NCI-H1048 (cell line): ENCODE measurements at places on chromosomes 16 and 17.

DNA sequence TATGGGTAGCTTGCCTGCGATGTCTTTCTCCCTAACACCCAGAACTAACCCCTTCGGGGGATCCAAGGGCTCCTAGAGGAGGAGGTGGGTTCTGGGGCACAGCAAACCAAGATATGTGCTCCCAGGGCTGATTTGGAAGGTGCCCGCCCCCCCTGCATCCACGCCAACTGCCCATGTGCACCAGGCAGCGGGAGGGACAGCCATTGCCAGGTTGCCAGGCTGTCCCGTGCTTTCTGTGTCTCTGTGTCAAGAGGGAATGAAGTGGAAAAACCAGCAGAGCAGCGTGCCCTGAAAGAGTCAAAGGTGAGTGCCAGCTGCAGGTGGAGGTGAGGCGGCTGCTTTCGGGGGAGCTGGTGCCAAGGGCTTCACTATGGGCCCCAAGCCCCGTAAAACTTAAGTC is 6.4 kb downstream of the TEKT5 start:
- DNase-seq = no peak

GRCh38 chr17:57966875-57967274 is 11.7 kb upstream of the CUEDC1 start:
- DNase-seq = no peak

DNA sequence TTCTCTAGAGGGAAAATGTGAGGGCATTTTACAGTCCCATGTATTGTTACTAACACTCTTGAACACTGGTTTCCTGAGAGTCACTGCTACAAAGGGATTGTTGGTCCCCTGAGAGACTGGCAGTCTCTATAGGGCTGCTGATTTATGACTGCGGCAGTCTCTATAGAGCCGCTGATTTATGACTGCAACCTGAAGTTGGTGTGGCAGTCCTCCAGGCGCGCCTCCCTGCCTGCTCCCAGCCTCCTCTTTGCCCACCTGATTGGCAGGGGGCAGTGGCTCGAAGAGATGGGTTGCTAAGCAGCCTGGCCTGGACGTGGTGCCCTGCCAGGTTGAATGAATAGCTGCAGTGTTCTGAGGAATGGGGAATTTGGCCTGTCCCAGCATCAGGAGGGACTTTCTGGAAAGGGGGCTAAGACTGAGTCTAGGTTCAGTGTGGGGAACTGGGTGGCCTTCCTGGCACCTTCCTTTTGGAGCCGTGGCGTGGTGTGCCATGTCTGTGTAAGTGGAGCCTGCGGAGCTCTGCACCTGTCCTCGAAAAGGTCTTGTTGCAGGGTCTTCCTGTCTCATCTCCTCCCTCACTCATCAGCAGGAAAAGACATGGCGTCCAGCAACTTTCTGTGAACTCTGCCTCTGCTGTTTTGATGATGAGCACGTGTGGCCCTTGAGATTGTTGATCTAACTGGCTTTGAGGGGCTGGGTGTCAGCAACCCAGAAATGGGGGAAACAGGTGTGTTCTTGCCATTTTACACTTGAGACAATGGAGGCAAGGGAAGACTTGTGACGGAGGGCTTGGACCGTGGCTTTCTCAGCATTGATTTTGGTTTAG is 24.9 kb downstream of the SAP30BP start:
- no peak for DNase-seq

DNA sequence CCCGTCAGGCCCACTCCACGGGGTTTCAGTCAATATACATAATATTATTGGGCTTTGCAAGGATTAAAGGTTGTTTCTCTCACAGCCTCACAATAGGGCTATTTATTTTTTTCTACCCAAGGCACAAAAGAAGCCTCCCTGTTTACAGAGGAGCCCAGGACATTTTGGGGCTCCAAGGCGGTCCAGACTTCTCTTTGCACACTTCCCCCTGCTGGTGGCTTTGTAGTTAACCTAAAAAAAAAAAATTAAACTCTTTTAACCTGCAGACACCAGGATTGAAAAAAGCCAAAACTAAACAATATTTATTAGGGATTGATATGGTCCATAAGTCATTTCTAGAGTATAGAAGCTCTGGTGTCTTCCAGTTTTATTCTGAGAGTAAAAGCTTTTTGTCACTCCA is 169.7 kb upstream of the ZFHX3 start:
- no peak for DNase-seq

DNA sequence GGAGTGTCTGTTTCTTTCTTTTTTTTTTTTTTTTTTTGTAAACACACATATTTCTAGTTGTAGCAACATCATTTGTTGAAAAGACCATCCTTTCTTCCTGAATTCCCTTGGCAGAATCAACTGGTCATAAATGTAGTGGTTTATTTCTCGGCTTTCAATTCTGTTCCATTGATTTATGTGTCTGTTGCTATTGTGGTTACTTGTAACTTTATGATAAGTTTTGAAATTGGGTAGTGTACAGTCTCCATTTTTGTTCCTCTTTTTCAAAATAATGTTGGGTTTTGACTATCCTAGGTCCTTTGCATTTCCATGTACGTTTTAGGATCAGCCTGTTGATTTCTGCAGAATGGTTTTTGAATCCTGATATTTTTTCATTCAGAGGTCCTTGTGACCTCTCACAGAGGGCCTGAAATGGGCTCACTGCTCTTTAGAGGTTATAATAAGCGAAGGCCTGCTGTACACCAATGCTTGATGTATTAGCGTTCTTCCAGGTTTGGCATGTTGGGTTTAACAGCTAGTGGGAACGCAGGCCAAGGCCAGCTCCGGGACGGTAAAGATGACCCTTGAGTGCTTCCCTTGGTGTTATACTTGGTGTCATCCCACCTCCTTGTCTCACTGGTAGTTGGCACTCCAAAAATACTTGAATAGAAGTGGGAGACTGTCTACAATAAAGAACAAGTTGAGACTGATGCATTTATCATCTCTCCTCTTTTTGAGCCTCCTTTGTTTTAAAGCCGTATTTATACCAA is 43.8 kb downstream of the ZNRF1 start:
- DNase-seq = no peak

GRCh38 chr17:38596651-38597050 is 9.1 kb downstream of the SRCIN1 start:
- DNase-seq = no peak

DNA sequence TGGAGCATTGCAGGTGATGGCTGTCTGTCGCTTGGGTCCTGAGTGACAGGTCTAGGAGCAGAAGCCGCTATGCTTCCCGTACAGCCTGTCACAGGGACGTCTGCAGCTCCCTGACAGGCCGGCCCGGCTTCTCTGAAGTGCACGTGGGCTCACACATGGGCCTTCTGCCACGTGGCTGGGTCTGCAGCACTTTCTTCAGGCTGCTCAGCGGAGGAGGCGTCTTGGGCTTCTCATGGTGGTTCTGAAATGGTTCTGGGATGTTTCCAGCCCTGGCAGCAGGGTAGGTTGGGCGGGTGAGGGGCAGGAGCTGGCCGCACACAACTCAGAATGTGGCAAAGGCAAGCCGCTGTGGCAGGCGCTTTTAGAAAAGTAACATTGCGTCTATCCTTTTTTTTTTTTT is 80.3 kb upstream of the ZNF750 start:
- DNase-seq = no peak

DNA sequence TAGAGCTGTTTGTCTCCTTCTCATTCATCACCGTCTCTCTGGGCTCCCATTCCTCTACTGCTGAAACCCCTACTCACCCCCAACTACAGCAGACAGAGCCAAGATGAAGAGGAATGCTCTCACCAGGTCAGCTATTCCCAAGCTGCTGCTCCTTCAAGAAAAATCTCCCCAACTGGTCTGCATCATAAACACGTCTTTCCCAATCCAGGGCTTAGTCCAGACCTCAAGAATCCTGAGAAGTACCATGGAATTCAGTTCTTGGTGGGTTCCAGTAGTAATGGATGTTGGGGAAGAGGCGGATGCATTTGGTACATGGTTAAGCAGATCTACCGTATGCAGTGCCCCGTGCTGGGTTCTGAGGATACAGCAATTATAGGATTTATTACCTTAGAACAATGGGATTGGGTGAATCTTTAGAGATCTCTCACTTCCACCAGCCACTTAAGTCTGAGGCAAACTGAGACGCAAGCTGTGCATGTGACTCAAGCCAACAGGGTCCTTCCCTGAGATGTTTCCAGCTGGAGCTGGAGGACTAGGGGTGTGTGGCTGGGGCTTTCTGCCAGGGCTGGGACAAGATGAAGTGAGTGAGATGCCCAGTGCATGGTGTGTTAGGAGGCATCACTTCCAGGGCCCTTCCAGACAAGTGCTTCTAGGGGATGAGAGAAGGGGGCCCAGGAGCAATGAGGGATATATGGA is 232.7 kb upstream of the CDH5 start:
- DNase-seq = no peak

GRCh38 chr16:23506606-23506994 is 3.7 kb downstream of the GGA2 start:
- DNase-seq = no peak

GRCh38 chr17:13736916-13737315 is 135.2 kb upstream of the HS3ST3A1 start:
- no peak for DNase-seq

- no peak for DNase-seq
Measured at GRCh38 chr17:72022328-72023275, 98.2 kb upstream of the SOX9 start.

- no peak for DNase-seq
Measured at GRCh38 chr17:4584917-4585637, 748 bp downstream of the SMTNL2 start.

GRCh38 chr16:83402967-83403366 is 404.8 kb upstream of the HSBP1 start:
- no peak for DNase-seq

GRCh38 chr17:68710035-68710780 is 109.0 kb upstream of the FAM20A start:
- DNase-seq = no peak

DNA sequence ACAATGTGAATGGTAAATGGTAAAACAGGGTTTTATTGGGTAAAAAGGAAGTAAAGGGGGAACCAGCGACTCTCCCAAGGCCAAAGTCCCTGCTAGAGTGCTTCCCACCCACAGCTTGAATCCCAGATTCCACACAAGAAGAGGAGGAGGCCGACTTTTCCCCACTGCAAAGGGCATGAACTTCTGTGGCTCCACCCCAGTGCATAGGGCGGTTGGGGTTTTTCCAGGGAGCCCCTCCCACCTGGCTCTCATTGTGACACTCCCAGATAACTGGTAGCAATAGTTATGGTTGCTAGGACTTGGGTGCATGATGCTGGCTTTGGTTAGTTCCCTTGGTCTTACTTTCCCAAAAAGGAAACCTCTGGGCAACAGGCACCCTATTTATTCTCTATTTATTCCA is 666.0 kb upstream of the CA10 start:
- DNase-seq = no peak

DNA sequence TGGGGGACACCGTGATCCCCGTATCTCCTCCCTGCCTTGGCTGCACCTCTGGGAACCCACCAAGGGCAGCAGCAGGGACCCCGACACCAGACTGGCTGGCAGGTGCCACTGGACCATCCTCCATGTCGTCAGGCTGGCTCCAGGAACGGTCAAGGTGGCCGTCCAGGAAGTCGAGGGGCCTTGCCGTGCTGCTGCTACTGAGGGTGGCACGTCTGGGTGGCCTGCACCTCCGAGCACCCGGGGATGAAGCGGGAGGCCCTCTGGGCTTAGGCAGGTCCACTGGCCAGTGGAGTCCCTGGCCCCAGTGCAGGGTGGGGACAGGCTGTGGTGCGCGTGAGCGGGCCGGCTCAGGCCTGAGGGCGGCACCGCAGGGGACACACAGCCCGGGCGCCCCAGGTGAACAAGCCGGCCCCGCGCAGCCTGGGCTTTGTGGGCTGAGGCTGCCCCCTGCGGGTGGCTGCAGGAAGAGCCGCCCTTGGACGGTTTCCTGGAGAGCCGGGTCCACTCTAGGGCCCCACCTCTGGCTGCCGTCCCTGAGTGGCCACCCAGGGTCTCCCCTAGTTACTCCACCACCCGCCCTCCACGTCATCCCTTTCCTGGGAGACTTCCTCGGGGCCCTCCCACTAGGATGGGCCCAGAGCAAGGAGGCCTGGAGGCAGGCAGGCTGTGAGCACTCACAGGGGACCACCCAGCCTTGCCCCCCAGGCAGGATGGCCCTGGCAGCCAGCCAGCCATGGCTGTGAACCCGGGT is 42.8 kb upstream of the ZC3H18 start:
- DNase-seq = no peak

GRCh38 chr17:65514082-65514481 is 47.4 kb downstream of the AXIN2 start:
- no peak for DNase-seq

- DNase-seq = no peak
Measured at GRCh38 chr17:57604771-57605674, 140.1 kb downstream of the CCDC182 start.

DNA sequence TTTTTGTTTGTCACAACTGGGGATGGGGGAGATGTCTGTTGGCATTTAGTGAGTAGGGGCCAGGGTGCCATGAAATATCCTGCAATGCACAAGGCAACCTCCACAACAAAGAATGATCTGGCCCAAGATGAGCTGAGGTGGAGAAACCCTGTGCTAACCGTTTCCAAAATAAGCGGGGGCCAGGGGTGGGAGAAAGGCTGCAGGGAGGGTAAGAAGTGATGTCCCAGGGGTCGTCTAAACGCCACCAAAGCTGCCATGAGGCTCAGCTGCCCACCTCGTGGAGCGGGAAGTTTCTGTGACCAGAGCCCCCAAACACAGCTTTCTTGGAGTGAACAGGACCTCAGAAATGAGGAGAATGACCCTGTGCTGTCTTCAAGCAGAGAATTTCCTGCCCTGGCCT is 76.5 kb upstream of the CDH5 start:
- no peak for DNase-seq

DNA sequence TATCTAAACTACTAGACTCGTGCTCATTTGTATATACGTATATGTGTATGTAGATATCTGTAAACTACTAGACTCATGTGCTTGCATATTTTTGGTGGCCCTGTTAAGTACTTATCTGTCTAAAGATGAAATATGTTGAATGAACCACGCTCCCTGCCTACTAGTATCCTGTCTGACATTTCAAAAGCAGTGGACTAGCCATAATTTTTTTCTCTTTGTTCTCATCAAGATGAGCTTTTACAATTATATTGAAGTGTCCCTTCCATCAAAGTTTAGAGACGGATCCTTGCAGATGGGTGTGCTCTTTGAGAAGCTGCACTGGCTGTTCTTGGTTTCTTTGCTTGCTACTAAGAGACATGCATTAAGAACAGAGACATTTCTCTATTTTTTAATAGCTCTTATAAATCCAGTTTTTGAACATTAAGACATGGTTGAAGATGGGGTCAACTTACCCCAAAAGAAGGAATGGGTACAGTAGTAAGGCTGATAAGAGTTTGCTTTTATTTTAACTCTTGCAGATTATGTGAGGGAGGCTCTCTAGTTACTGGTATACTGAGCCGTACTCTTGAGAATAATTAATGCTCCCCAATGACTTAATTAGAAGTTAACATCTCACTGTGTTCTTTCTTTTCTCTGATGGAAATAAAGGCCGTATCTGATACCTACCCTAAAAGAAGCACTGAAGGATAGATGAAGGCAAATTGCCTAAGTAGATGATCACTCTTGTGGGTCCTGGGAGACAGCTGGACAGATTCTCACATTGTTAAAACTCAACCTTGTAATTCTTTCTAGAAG is 3.4 kb downstream of the CNTNAP4 start:
- no peak for DNase-seq

- DNase-seq = no peak
Measured at GRCh38 chr16:66988197-66988788, at the start of gene CES4A. Gene CES4A (plus strand): TSS chr16:66988589. CDS start chr16:66988773, 184 bp downstream.
